SIG-M5 (cell line): ENCODE measurements at places on chromosomes 3 and 15.

DNA sequence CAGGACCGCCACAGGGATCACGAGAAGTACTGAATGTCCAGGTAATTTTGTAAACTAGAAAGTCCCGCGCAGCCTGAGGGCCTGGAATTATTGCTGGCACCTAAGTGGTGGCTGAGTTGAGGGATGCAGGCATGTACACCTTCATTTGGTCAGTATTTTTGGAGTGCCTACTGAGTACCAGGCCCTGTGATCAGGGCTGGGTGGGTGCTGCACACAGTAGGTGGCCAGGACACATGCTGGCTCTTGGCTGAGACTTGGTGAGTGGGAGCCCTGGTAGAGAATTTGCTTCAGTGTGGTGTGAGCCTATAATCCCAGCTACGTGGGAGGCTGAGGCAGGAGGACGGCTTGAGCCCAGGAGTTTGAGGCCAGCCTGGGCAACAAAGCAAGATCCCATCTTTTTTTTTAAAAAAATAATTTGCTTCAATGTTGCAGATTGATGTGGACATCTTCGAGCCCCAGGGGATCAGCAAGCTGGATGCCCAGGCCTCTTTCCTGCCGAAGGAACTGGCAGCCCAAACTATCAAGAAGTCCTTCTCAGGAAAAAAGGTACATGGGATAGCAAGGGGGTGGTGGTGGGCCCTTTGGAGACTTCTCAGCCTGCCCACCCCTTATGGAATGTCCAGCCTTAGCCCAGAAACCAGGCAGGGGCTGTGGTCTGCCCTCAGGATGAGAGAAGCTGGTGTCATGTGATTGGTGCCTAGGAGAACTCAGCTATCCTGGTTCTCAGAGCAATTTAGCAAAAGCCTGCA, 2.6 kb downstream of the ITIH1 start:
- no peak for DNase-seq

DNA sequence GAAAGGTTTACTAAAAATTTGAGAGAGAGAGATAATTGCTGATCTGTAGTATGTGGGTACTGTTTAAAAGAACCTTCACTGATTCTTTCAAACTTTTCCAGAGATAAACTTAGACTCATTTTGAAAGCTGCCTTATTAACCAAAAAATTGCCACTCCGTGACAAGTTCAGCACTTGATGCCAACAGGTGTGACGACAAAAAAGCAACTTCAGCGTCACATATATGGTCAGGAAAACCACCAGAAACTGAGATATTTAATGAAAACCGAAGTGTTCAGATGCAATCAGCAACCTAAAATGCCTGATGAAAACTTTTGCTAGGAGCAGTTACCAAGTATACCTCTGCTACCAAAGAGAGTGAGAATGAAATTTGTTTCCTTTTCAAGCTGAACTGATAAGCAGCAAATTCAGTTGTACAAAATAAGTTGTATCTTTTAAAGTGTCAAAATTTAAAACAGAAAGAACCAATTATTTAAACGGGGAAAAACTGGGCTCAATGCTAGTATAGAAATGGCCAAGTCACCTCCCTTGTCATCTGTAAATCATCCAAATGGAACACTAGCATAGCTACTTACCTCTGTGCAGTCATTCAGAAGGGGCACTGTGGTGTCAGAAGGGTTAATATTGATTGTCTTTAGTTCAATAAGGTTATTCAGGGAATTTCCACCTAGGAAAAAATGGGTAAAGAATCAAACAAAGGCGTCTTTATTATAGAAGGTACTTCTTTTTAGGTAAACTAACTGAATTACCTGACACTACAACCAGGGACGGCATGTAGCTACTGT, 91.5 kb upstream of the OCA2 start:
- no peak for DNase-seq

DNA sequence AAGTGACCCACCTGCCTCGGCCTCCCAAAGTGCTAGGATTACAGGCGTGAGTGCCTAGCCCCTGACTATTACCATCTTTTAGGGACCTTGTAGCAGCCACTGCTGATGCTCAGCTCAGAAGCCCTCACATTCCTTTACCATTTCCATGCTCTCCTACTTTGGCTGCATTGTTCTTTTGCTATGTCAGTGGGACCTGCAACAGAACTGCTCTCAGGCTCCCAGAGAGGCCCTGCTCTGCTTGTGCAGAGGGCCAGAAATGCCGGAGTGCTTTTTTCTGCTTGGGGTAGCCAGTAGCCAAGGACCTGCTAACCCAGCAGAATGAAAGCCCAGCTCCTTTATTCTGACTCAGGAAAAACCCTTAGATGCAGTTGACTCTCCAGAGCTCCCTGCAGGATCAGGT, 18.3 kb upstream of the PROK2 start:
- DNase-seq = no peak

DNA sequence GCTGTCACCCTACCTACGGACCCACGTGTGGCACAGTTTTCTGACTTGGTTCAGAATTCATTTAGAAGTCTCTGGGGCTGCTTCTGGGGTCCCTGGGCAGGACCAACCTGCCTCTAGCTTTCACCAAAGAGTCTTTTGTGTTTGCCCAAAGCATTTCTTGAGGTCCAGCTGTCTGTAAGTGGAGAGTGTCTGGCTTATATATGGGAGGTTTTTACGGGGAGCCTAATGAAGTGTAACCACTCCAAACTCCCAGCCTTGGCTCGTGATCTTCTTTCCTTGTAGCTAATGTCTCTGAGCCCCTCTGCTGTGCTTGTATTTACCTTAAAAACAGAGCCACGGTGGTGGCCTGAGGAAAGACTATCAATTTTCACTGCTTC, 109.0 kb upstream of the CTDSPL start:
- no peak for DNase-seq

DNA sequence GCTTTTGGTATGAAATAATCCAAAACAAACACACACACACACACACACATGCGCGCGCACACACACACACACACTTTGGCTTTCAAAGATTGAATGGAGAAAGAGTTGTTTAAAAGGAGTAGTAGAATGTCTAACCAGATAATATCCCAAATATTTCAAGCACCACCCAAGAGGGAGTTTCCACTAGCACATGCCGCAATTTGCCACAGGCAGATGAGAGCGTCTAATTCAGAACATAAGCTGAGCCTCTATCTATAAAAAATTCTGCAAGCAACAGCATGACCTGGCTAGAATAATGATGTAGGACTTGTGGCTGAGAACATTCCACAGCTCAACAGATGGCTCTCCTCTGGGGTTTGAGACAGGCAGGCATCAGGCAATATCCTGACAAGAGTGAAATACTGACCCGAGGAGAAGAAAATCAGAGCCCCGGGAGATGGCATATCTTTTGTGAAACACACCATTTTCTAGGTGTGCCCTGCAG, 302.5 kb upstream of the GADL1 start:
- no peak for DNase-seq

GRCh38 chr3:10833855-10834414, 17.9 kb downstream of the SLC6A11 start:
- DNase-seq = no peak

DNA sequence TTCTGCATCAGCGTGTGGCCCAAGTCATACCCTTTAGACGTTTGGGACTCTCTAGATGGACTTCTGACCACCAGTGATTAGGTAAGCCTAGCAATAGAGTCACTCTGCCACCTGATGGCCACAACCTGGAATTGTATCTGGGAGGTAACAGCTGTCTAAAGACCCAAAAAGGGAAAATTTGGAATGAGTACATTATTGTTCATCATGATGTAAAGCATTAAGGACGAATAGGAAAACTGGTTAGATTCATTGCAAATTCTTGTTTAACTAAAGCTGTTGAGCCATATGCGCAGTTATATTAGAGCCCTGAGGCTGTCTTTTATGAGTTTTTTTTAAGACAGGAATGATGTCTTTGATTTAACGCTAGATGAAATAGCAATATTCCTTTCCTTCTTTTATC, 63.6 kb downstream of the FAM81A start:
- no peak for DNase-seq
